ENCODE measurements at places on chromosomes 7 and 10.

GRCh38 chr10:78703593-78703992, 365.2 kb upstream of the ZMIZ1 start:
- no peak for DNase-seq

GRCh38 chr10:122422266-122422989, 32.0 kb upstream of the ARMS2 start:
- no peak for DNase-seq

DNA sequence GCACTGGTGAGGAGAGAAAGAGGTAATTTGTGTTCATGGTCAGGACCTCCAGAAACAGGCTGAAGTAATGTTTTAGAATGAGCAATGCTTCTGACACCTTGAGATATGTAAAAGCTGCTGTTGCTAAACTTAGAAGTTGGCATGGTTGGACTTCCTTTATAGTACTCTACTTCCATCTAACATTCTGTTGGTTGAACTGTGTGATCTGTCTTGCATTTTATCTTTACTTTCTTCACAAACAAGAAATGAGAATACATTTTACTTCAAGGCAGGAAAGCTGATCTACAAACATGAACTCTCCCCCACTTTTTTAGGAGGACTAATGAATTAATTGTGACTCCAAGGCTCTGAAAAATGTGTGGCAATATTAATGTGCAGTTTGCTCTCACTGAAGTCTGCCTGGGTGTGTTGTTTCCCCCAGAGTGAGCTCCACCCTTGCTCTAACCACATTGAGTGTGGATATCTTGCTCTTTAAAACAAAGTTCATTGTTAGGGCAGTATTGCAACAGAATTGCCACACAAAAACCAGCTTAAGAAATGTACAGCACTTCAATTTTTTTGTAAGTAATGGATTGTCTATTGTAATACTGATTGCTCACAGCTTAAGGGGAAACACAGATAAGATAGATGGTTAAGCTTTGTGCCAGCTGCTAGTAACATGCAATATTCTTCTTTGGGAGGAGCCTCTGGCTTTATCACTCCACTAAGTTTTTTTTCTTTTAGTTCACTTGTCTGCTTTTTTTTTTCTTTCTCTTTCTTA, 69.0 kb downstream of the ADD3 start:
- DNase-seq, result no peak

GRCh38 chr7:28675429-28675828, 263.1 kb downstream of the CREB5 start:
- no peak for DNase-seq

- no peak for DNase-seq
Measured at GRCh38 chr10:30803892-30804322, 174.4 kb upstream of the LYZL2 start.

GRCh38 chr7:77558284-77558967, 21.3 kb downstream of the PTPN12 start:
- DNase-seq, result no peak

DNA sequence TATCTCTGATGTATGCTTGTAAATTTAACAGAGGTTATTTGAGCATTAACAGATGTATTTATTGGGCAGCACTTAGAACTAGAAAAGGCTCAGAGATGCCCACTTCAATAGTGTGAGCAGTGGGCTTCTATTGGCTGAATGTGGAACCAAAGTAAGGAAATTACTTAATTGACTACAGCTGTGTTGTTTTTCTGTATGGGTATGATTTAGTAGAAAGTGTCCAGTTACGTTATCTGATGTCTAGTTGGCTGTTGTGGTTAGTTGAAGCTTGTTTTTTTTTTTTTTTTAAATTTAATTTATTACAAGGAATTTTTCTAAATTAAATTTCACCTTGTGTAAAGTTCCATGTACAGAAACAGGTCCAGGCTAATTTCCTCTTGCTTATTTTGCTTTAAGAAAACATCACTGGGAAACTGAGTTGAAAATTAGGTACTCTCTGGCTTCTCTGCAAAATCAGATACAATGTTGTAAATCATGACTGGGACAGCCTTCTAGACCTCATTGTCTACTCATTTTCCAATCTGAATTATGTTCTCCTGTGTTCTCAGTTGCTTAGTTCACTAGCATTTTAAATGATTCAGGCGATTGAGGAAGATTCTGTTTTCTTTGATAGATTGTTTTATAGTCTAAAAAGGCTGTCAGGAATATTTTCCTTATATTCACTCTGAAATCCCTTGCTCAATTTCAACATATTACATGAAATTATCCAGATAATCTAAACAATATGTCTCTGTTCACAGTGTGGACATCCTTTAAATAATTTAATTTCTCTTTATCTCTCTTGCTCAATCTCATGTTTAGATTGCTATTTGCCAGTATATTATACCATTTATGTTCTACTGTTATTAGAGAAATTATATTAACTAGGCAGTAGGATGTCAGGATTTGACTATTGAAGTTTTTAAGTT, 53.0 kb downstream of the PHF14 start:
- no peak for DNase-seq

DNA sequence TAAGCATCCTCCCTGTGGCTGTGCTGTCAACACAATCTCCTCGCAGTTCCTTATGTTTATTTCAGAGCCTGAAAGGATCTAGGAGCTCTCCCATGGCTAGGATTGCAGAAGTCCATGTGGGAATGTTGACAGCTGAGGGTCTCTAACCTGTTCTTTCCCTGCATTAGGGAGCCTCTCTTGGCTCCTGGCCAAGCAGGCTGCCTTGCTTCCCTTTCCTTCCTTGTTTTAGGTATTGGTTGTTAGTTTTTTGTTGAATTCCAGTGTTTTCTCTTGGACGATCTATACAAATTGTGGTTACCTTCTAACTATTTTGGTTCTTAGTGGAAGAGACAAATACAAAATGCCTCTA, 171.8 kb downstream of the MLLT10 start:
- DNase-seq, result no peak

DNA sequence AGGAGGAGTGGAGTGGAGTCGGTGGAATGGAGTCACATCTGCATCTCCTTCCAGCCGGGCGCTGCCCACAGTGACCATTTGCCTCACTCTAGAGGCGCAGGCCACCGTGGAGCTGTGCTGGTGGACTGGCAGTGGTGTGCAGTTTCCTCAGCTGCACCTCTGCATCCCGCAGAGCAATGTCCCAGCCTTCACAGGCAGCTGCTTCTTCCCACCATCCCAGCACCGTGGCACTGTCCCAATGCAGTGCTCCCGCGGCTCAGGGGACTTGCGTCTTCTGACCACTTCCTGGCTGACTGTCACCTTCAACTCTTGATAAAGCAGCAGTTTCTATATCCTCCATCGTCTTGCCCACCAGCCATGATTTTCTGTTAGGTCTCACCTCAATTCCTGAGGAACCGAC, 90.3 kb upstream of the SFMBT2 start:
- DNase-seq, result no peak

DNA sequence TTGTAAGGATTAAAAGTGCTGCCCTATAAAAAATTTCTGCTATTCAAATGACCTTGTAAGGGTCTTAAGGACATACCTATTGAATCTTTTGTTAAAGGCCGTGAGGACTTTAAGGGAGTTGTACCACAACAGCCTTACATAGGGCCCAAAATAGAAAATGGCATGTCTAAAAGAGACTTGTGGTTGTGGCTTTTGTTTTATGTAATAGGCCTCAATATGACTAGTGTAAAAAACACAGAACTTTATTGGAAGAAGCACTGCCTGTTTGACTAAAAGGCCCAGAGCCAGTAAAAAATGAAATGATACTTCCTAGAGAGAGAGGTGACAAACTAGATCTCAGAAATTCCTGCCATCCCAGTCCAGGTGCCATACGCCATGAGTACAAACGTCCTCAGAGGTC, 286.6 kb downstream of the SEMA3D start:
- no peak for DNase-seq

DNA sequence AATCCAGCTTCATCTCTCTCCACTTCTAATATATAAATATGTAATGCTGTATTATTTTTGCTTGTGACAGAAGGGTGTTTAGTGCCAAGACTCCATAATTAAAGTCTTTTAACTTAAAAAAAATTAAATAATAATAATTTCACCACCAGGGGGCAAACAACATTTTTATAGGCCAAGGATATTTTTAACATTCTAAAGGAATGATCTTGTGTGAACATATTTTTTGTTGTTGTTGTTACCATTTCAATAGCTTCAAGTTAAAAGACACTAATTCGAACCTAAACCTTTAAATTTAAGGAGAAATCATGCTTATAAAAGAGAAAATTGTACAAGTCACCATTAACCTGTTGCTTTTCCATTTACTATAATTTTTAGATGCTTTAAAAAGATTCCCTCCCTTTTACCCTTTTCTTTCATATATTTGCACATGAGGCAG, 7.5 kb upstream of the DNAJC1 start:
- no peak for DNase-seq

GRCh38 chr10:97584060-97584797, at the start of gene HOGA1:
TSS of gene HOGA1 (plus strand) at chr10:97584389. CDS start at chr10:97584704, 315 bp downstream.
- DNase-seq, result no peak

DNA sequence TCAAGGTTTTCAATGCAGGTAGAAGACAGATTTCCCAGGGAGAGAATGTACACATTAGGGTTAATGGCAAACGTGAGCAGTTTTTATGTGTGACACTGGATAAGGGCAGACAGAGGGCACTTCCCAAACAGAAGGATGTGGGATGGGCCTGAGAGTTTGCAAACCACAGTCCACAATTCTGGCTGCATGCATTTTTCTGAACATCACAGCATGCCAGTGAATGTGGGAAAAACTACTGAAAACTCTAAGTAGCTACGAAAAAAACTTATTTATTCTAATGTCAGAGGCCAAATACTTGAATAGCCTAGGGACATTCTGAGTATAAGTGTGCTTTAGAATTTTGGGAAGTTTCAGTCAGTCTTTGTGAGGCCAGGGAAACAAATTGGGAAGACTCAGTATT, 145.9 kb downstream of the NRCAM start:
- no peak for DNase-seq

DNA sequence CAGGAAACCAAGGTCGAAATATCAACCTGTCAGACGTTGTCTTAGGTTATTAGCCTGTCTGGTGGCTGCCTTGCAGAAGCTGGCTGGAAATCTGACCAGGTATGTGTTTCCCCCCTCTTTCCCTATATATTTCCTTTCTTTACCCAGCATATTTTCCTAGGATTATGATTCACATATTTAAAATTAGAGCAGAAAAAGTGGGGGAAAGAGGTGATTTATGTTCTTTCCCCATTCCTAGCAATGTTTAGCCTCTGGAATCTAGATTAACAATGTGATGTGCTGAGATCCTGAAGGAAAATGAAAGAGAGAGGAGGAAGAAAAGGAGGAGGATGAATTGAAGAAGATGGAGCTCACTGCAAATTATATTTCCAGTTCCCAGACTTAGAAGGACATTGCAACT, 421.4 kb upstream of the AUTS2 start:
- DNase-seq, result no peak

GRCh38 chr7:1460821-1461645, 1.8 kb upstream of the MICALL2 start:
- DNase-seq, result no peak

DNA sequence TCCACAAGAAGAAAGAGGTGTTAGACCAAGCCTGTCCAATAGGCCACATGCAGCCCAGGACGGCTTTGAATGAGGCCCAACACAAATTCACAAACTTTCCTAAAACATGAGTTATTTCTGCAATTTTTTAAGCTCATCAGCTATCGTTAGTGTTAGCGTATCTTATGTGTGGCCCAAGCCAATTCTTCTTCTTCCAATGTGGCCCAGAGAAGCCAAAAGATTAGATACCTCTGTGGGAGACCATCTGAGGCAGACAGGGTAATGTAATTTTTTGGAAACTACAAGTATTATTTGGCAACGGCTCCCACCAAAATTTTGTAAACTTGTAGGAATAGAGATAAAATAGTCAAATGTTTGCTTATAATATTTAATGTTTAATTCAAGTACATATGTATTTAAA, 153.8 kb downstream of the SRPK2 start:
- no peak for DNase-seq

DNA sequence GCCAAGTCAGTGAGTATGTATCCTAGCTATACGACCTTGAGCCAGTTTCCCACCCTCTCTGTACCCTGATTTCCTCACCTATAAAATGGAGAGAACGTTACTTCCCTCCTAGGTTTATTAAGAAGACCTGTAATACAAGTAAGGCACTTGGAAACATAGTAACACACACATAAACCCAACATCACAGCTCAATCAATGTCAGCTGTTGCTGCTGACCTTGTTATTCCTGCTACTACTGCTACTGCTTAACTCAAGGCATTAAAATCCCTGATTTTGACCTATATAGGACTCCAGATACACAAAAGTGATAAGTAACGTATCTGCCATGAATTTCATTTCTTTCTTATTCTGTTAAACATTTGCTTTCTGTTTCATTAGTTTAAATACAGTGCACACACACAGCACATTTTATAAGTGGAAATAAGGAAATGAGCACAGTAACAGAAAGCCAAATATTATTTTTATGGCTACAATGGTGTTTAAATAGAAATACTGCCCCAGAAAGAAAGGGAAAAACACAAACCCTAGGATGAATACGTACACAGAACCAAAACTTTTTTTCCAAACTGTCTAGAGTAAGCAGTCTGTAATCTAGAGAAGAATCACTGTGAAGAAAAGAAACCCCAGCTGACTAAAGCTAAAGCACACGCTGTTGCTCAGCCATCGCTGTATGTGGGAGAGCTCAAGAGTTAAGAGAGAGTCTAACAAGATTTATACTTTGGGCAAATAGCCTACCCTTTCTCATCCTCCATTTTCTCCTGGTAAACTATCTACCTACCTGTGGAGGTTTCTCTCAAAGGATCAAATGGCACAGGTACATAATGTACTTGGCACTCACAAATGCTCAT, 19.0 kb downstream of the NAPEPLD start:
- no peak for DNase-seq

DNA sequence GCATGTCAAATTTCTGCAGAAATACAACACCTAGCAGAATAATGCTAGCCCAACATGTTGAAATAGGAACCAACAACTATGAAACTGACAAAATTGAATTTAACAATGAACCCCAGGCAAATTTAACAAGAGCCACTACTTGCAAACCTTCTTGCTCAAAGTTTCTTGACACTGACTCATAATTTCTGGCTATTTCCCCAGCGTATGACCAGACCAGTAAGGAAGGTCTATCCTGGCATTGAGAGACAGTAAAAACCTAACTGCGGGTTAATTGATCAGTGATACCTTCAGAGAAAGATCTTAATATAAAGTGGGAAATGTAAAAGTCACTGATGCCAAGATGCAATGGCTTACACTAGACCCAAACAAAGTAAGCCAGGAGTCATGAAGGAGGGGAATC, 510.1 kb downstream of the ARL4A start:
- DNase-seq, result no peak

GRCh38 chr10:34524369-34525091, 290.6 kb downstream of the PARD3 start:
- no peak for DNase-seq

- no peak for DNase-seq
Measured at GRCh38 chr7:30448461-30449189, 30.0 kb downstream of the NOD1 start.

DNA sequence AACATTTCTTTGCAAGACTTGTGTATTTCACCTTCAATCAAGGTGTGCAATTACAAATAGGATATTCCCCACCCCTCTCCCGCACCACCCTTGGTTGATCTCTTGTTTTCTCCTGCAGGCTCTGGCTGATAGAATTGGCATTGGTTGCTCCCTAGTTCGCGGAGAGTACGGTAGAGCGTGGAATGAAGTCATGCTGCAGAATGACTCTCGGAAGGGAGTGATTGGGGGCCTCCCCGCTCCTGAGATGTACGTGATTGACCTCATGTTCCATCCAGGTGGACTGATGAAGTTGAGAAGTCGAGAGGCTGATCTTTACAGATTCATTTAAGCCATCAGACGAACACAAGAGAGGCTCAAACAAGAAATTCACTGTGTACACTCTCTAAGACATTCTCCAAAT, 58.2 kb upstream of the MSRB2 start:
- no peak for DNase-seq
